ENCODE measurements at places on chromosomes 1 and 21.
A peak's percentile ranks its signal among the peaks of the same experiment; 100 is the strongest.

- DNase-seq = no peak
These were observed 135.3 kb downstream of the ADGRL4 start for GRCh38 chr1:78871249-78871648.

DNA sequence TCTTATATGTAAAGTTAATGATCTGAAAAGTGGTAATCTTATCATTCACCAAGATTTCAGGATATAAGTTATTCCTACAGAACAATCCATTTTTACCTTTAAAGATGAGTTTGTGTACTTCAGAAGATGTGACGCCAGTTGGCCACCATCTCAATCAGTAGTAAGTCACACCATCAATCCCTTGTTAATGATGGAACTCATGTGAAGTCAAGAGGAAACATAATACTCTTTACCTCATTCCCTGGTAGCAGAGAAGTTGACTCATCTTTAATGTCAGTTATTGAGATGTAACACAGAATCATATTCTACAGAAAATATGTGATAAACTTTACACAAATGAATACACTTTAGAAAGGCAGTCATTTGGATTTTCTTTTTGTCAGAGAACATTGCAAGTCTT, 38.2 kb downstream of the MRPL39 start:
- no peak for DNase-seq

DNA sequence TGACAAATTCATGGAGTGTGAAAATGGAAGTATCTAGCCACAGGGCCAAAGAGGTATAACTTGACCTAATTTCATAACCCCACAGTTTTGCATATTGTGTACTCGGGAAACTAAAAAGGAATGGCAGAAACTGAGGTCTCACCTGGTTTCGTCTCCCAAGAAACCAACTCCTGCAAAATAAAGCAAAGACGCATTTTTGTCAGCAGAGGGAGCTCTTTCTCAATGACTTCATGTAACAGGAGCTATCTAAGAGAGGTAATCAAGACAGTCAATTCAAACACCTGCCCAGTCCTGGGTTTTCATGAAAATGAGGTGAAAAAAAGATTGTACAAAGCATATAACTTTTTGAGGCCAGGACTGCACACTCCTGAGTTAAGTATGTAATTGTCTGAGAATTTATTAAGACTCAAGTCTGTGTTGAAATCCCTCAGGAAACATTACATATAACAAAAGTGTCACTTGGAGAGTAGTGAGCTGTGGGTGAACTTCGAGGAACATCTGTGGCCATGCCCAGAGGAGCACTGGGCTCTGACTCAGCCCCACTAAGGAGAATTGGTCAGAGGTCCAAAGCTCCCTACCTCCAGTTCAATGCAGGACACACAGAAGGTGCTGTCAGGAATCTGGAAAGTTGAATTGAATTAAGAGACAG, 17.6 kb downstream of the FCRL4 start:
- peak; percentile 46 for DNase-seq

GRCh38 chr1:61395146-61395800, 312.9 kb downstream of the NFIA start:
- DNase-seq = no peak

GRCh38 chr1:95352767-95353166, 118.8 kb downstream of the RWDD3 start:
- DNase-seq = no peak

DNA sequence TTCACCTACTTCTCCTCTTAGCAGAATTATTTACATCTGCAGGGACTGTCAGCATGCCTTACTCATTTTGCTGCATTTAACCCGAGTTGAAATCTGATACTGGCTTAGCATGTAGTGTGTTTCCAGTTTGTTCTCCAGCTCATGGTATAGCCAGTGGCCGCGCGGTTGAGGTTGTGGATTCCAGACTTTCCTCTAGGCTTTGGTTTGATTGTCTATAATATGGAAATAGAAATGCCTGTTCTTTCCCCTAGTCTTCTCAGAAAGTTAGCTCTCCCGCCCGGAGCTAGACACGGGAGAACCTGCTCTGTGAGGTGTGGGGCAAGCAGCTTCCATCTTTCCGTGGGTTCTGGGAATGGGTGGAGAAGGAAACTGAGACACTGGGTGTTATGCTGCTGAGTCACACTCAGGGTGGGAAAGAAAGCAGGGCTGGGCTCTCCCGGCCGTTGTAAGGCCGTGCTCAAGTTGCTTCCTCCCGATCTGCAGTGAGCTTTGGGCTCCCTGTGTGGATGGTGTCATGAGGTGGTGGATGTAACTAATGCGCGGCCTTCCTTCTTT, 206.8 kb upstream of the TMEM51 start:
- no peak for DNase-seq

DNA sequence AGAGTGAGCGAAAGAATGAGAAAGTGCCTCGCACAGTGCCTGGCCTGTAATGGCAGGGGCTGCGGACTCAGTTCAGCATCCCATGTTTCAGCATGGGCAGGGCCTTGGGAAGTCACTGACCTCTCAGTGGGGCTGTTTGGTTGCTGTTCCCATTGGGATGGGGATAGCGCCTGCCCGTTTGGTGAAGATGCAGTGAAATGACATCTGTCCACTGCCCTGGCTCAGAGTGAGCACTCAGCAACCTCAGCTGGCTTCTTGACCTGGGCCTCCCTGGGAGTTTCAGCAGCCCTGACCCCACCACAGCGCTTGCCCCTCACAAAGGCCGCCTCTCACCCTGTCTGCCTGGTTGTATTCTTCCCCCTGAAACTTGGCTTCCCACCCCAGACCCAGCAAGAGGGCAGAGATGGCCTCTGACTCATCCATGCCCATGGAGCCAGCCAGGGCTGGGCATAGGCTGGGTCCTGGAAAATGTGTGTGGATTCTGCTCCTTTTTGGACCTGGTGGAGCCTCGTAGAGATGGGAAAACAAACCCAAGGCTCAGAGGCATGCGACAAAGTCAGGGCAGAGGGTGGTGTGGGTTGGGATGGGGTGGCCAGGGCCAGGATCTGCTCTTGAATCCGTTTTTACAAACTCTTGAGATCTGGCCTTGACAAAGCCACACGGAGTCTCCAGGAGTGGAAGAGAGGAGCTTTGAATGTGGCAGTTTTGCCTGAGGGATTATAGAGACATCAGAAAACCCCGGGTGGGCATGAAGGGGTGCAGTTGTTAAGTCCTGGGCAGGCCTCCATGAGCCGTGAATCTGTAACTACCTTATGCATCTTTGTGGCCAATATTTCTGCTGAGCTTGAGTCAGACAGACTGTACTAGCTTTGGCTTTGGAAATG, 1.2 kb downstream of the XKR8 start:
- no peak for DNase-seq

DNA sequence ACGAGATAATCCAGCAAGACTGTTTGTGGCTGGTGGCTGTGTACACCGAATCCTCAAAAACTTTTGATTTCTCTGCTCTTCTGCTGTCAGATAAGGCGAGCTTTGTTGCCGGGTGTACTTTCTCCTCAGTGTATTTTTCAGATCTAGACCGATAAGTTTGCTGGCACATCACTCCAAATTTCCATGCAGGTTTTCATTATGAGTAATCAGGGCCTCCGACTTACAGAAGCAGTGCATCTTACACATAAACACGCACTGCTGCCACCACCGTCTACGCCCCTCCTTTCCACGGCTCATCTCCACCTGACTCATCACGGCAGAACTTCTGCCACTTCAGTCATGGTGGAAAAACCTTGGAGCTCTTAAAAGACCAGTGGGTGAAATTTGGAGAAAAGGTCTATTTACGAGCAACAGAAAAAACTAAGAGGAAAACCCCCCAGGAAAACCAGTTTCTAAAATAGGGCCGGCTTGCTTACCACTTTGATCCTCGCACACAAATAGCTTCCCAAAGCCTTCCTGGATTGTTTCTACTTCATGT, 7.7 kb downstream of the ZBTB21 start:
- DNase-seq = peak; percentile 96

GRCh38 chr21:42102526-42102925, 31.4 kb downstream of the UMODL1 start:
- no peak for DNase-seq

DNA sequence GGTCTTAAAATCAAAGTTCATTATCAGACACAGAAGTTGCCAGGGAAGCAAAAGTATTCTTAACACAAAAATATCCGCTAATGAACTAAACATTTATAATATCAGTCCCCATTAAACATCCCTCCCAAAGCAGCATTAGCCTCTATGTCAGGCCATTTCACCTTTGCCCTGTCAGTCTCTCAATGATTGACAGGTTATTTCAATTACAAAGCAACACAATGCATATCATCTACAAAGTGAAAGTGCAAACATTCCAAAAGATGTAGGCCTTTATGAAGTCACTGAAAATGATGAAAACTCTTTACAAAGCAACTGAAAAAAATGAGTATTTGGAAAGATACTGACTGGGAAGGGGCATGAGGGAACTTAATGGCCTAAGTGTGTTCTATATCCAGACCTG, 14.1 kb downstream of the ENAH start:
- no peak for DNase-seq

- DNase-seq = no peak
These were observed 14.5 kb downstream of the NT5C1A start for GRCh38 chr1:39657402-39657801.

- no peak for DNase-seq
These were observed 12.7 kb upstream of the TGFB2 start for GRCh38 chr1:218332416-218332815.

- no peak for DNase-seq
These were observed 6.7 kb upstream of the FAM167B start for GRCh38 chr1:32240140-32240951.

DNA sequence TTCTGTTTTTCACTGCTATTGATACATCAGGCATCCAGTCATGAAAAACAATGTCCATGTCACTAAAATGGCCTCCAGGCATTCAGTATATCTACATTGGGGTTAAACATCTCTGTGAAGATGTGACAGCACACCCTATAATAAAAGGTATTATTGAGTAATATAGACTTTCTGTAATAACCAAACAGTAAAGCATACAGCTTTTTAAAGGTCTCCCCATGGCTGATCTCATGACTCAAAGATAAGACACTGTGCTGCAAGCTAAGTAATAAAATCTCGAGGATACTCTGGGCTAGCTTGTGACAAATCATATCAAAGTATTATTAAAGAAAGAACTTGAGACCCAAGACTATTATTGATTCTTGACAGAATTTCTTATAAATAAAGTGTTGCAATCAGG, 613.1 kb upstream of the PKN2 start:
- DNase-seq = no peak

- DNase-seq = no peak
These were observed 130.6 kb downstream of the PLPP3 start for GRCh38 chr1:56448529-56449300.

DNA sequence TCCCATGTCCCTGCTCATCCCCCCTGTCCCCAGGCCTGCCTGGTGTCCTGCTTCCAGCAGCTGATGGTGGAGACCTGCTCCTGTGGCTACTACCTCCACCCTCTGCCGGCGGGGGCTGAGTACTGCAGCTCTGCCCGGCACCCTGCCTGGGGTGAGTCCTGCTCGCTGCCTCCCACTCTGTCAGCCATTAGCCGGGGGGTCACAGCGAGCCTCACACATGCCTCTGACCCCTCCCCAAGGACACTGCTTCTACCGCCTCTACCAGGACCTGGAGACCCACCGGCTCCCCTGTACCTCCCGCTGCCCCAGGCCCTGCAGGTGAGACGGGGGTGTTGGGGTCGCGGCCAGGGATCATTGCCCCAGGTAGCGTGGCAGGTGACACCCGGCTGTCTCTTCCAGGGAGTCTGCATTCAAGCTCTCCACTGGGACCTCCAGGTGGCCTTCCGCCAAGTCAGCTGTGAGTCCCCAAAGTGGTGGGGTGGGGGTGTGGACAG, 10.0 kb downstream of the SCNN1D start:
- no peak for DNase-seq

GRCh38 chr1:157106813-157107189, 7.2 kb upstream of the ETV3L start:
- no peak for DNase-seq

Data from activated CD4-positive, alpha-beta T cell treated with anti-CD3 and anti-CD28 coated beads, Interleukin-2, Interleukin-4, amounts not matched to agents 100 ng/mL and 50 ng/mL, durations not matched to agents 16 hours and 8 hours (primary cell).